NAMALWA (cell line): ENCODE measurements at places on chromosomes 7 and 10.
A peak's percentile ranks its signal among the peaks of the same experiment; 100 is the strongest.

DNA sequence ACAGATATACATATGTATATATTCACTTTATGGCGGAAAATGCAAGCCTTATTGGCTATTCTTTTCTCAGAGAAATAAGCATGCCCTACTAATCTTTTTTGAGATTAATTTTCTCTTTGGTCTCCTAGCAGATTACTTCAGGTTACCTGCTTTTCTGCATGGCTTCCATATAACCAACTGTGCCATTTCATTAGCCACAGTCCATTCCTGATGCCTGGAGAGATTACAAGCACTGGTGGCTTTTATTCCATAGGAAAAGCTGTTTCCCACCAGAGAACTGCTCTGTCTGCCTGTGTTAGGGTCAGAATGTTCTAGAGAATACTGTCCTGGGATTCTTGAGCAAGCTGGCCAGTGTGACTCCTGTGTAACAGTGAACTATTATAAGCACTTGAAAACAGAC, 59.8 kb downstream of the LRRN3 start:
- DNase-seq: no peak

DNA sequence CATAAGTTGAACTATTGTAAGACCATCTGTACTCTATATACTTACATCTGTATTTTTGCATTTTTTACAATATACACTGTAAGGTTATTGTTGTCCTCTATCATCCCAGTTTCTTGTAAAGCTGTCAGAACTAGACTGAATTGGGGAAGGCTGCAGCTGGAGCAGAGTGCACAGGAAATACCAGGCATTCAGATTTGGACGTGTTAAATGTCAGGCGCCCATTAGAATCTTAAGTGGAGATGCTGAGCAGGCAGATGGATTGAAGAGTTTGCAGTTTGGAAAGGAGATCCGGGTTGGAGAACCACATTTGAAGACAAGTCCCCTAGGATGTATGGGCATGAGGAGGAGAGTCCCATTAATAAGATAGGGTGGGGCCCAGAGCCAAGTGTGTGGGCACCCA, 40.4 kb downstream of the MTURN start:
- no peak for DNase-seq

DNA sequence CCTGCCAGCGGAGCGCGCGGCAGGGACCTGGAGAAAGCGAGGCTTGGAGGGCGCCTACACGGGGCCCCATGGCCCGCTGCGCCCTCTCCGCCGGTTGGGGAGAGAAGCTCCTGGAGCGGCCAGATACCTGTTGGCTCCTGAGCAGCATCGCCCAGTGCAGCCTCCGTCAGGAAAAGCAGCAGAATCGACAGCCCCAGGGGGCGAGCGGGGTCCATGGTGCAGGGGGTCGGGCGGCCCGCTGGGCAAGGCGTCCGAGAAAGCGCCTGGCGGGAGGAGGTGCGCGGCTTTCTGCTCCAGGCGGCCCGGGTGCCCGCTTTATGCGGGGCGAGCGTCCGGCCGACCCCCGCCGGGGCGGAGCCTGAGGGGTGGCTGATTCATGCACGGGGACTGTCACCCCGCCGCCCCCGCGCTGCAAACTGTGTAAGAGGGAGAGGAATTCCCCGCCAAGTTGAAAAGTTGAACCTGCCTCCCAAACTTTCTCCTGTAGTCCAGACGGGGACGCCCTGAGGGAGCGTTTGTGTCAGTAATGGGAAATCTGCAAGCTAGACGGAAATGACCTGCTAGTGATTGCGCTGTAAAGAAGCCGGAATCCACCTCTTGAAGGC, at the start of gene TFPI2:
TSS of gene TFPI2 (minus strand) at position 290 of the 605 bp plus-strand sequence. CDS start at position 215, 75 bp downstream.
- DNase-seq: no peak

DNA sequence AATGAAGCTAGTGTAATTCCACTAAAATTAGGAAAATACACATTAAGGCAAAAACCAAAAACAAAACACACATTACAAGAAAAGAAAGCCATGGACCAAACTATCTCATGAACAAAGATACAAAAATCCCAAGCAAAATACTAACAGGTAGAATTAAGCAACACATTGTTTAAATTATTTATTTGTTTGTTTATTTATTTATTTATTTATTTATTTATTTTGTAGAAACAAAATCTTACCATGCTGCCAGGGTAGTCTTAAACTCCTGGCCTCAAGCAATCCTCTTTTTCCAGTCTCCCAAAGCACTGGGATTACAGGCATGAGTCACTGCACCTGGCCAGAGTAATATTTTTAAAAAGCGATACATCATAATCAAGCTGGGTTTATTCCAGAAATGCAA, 6.8 kb upstream of the SLC29A3 start:
- no peak for DNase-seq

- DNase-seq: no peak
Measured at GRCh38 chr7:83528925-83529423, 120.0 kb downstream of the SEMA3E start.

DNA sequence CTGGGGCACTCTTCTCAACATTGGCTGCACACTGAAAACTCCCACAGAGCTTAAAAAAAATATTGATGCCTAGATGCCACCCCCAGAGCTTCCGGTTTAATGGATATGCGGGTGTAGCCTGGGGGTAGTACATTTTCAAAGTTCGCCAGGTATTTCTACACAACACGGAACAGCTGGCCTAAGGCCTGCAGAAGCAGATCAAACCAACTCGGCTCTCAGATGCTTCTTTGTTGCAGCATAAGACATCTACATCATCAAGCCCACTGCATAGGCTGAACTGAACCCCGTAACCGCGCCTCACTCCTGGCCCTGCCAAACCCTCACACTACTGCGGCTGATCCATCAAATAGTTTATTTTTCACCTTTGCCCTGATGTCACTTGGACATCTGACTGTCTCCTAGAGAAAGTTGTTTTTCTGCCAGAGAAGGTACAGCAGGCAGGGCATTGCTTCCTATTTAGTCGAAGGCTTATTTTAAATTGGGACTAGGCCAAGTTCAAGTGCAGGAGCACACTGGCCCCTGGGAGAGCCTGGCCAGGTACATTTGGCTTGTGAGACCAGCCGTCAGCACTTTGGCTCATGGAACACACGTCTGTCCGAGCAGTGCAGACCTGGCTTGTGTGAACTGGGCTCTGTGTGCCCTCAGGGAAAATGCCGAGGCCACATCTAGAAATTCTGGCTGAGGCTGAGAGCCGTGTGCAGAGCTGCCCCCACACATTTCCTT, 113.3 kb downstream of the TACC2 start:
- no peak for DNase-seq

- DNase-seq: no peak
Measured at GRCh38 chr7:105583061-105583460, 1.8 kb upstream of the EFCAB10 start.

DNA sequence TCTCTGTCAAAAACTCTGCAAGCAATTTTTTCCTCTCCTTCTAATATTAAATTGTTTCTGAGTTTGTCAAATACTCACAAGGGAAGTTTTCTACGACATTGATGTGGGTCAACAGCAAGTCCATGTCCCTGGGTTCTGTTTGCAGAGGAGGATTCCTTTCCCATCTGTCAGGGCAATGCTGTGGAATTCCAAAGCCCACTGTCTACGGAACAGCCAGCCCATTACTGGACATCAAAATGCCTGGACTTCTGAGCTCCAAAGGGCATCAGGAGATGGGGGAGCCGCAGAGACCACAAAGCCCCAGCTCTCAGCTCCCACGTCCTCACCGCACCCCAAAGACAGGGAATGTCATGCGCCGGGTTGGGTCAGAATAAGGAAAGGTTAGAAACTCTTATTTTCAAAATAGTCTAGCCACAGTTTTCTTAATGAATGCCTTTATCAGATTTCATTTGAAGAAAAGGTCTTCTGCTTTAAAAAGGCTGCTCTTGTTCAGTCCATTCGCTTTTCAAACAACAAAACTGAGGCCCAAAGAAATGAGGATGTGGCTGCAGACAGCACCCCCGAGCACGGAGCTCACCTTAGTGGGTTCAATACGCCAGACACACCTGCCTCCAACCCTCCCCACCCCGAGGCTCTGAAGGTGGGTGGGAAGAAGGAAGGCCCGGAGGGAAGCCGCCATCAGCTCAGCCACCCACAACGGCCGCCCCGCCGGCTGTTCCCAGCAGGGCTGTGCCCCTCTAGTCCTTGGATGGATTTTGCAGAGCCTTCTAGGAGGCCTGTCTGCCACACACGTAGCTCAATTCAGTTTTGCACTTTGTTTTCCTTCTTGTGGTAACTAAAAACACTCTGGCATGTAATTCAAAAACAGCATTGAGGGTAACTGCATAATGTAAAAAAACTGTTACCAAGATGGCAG, 44.7 kb downstream of the PTPRN2 start:
- no peak for DNase-seq

DNA sequence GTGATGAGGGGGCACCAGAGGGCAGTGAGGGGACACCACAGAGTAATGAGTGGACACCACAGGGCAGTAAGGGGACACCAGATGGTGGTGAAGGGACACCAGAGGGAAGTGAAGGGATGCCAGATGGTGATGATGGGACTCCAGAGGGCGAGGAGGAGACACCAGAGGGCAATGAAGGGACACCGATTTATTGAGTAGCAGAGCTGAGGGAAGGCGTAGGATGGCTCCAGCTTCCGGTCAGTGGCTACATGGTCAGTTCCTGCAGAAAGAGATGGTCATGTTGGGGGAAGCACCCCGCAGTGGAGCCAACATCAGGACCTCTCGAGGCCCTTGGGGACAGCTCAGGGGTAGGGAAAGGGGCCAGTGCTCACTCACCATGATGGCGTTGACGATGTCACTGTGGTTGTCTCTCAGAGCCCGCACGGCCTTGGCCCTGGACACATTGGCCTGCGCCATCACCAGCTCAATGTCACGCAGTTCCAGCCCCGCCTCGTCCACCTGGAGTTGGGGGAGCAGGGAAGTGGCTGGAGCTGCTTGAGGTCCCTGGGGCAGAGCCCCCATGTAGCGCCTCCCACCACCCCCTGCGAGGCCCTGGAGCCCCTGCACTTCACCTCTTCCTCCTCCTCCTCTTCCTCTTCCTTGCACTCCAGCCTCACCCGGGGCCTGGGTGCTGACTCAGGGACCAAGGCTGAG, 8.4 kb downstream of the NACAD start:
- peak; percentile 32 for DNase-seq

- no peak for DNase-seq
Measured at GRCh38 chr7:66464059-66464458, 164.6 kb upstream of the KCTD7 start.

- DNase-seq: no peak
Measured at GRCh38 chr7:53684693-53685092, 649.3 kb downstream of the POM121L12 start.

GRCh38 chr10:116848032-116848943, 1.0 kb upstream of the ENO4 start:
- DNase-seq: no peak

DNA sequence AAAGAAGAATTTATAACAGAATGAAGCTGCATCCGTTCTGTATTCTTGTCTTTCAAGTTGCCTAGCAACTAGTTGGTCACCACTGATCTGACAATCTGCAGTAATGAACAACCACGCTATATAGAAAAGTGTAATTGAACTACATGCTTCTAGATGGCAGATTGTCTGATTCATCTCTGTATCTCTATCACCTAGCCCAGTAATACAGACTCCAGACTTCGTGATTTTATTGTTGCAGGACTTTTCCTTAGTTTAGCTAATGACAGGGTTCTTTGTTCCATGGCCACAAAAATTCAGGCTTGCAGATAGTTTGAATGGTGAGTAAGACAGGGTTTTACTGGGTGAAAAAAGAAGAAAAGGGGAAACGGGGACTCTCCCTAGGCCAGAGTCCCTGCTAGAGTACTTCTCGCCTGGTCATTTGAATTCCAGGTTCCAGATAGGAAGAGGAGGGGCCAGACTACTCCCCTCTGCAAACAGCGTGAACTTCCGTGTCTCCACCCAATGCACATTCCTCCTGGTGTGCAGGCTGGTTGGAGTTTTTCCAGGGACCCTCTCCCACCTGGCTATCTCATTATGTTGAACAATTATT, 45.9 kb downstream of the COL1A2 start:
- DNase-seq: no peak
